NCI-H1417 (cell line): ENCODE measurements at places on chromosomes 5 and 9.

GRCh38 chr5:7850395-7851239 lies at the start of gene CFAP90:
Gene CFAP90, minus strand, starts transcription at chr5:7851133. Its CDS starts 112 bp downstream, at chr5:7851021.
- DNase-seq = peak; percentile 91

GRCh38 chr9:70409280-70409679 lies 5.2 kb downstream of the KLF9 start:
- no peak for DNase-seq

DNA sequence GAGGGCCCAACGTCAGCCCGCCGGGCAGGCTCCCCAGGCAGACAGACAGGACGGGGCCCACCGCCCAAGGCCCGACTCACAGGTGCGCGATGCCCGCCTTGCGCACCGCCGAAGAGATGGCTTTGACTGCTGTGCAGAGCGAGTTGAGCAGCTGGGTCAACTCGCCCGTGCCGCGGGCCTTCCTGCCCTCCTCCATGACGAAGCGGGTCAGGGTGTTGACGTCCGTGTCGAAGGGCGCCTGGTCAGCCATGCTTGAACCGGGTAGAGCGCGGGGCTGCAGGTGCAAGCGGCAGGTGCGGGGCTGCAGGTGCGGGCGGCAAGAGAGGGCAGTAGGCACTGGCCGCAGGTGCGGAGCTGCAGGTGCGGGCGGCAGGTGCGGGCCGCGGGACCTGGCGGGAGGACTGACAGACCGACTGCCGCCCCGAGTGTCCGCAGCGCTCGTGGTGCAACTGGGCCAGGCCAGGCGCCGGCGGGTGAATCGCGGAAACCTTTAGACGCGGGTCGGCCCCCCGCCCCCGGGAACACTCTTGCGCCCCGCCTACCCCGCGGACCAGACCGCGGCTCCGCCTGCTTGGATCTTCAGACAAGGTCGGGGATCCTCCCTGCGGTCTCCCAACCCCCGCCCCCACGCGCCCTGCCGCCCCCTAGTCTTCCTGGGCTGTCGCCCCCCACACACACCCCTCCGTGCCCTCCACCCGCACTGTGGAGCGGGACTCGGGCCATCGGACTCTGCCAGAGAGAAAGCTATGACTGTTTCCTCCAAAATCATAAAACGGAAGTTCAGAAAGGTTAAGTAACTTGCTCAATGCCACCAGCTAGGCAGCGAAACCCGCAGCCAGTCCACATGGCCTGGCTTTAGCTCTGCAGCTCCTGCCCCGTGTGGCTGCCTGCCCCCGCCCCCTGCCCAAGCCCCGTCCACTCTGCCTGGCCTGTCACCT lies at the start of gene FBP1:
Gene FBP1, minus strand, starts transcription at position 458 of the 938 bp plus-strand sequence. Its CDS starts 208 bp downstream, at position 250.
- peak; percentile 41 for DNase-seq

- DNase-seq = no peak
Observed at GRCh38 chr9:90121762-90122161, 517.0 kb downstream of the GADD45G start.

GRCh38 chr5:133957591-133957990 lies 10.8 kb downstream of the C5orf15 start:
- no peak for DNase-seq

DNA sequence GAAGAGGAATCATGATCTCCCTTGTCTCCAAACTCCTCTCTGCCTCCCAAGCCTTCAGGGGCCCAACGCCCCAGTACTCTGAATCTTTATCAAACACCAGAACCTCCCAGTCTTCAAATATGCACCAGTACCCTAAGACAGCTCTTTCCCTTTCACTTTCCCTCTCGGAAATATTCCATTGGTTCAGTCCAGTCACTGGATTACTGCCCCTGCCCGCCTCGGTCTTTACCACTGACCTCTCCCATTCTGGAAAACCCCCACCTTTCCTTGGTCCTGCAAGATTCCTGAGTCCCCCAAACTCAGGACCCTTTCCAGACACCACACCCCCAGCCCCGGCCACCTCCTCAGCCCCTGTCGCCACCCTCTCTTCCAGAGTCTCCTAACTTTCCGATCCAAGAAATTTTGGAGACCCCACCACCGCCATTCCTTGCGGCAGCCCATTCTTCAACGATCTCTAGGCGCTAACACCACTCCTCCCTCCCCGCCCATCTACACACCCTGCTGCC lies 674 bp downstream of the C5orf15 start:
- no peak for DNase-seq

GRCh38 chr5:39657943-39658342 lies 233.2 kb upstream of the DAB2 start:
- DNase-seq = no peak

GRCh38 chr5:37725185-37725584 lies 114.7 kb downstream of the GDNF start:
- no peak for DNase-seq

- DNase-seq = no peak
Observed at GRCh38 chr5:34686762-34687268, 30.7 kb downstream of the RAI14 start.

DNA sequence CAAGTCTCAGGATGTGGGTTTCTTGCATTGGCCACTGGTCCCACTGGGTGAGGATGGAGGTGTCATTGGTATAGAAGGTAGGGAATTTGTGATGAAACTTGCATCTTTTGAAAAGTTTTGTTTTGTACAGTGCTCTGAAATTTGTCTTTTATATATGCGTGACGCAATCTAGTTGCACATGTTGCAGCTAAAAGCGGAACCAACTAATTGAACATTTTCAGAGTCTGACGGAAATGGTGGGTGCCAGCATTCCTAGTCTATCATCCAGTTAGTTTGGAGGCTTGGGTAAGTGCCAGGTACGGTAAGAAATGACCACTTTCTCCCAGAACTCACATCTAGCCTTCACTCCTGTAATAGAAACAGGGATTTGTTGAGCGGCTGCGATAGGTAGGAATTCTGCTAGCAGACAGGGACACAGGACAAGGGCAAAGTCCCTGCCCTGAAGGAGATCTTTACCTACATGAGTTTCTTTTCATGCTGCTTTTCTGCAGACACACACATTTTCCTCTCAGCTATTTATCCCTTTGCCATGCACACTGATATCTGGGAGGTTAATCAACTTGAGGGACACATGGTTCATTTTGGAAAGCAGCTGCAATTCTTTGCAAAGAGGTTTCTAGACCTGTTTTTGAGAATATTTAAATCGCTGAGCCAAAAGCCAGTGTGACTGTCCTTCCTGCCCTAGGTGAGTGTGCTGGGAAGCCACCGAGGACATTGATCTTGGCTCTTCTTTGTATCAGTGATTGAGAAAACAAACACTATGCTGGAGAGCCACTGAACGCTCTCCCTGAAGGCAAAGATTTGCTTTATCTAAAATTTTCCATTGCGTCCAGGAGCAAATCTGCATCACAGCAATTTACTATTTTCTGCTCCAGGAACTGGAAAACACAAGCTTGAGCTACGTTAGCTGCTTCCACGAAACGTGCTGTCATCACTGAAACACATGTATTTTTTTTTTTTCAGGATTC lies 89.7 kb downstream of the DAP start:
- DNase-seq = no peak
